Suprapubic skin (tissue), 4 donors: ENCODE measurements at places on chromosomes 7 and 10.

DNA sequence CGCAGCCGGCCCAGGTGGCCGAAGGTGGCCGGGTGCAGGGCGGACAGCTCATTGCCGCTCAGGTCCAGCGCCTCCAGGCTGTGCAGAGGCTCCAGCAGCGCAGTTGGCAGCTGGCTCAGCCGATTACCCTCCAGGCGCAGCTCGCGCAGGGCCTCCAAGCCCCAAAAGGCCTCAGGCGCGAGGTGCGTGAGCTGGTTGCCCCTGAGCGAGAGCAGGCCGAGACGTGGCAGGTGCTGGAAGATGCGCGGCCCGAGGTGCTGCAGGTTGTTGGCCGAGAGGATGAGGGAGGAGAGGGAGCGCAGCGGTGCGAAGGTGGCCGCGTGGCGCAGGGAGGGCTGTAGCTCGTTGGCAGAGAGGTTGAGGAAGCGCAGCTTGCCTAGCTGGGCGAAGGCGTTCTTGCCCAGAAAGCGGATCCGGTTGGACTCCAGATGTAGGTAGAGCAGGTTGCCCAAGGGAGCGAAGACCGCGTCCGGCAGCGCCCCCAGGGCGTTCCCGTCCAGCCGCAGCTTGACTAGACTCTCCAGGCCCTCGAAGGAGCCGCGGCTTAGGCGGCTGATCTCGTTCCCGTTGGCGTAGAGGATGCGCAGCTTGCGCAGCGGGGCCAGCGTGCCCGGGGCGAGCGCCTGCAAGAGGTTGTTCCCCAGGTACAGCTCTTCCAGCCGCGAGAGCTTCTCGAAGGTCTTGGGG is 923 bp downstream of the TRIL start:
- no peak for DNase-seq

GRCh38 chr7:106169821-106170610 is 57.9 kb upstream of the SYPL1 start:
- DNase-seq = no peak

GRCh38 chr10:71933651-71934050 is 30.5 kb upstream of the CHST3 start:
- no peak for DNase-seq

DNA sequence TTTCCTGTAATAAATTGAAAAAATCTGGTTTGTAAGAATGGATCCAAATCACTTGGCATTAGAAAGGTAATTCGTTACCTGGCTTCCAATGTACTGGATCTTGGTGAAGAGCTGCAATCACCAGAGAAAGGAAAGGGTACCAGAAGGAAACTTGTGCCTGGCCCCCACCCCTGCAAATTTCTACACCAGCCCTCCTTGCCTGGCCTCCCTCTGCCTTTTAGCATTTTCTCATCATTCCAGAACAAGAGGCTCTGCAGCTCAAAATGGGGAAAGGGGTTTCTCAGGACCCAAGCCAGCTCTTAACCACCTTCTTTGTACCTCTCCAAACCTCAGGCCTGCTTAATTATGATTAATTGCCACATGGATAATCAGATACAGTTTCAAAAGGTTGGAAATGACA is 612.8 kb upstream of the MGMT start:
- no peak for DNase-seq

DNA sequence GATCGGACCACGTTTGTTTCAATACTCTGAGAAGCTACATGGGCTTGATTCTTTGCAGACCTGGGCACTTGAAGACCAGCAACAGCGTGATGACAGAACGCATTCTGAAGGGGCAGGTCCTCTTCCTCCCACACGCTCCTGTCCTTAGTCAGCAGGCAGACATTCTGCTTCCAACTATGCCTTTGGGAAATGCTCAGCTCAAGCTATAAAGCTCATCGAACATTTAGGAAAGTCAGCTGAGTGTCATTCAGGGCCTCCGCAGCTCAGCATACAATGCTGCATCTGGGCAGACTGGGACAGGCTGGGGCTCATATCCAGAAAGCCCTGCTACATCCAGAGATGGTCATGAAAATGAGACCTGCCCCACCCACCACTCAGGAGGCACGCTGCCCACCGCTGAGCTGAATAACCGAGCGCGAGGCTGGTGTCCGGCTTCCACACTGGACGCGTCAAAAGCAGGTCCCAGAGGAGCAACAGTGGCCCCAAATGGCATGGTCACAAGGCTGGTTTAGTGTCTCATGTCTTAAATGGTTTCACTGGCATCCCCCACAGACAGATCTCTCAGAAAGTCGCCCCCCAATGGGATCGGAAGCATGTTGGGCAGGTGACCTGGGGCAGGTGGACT is 274.0 kb downstream of the DNAJB6 start:
- DNase-seq = no peak

DNA sequence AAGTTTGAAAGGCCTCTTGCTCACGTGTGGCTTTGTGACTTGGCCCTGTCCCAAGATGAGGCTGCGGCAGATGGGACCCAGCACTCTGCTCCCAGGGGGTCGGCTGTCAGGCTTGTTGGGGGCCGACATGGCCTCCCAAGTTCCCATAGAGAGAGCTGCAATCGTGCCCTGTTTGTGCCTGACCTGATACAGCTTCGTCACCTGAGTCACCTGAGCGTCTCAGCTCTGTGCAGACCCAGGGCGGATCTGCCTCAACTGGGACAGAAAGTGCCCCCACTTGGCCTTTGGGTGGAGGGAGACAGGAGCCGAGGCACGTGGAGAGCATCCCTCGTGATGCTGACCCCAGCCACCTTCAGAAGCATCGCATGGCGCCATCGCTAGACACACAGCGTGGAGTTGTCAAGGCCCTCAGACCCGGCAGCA is 21.7 kb downstream of the PAPOLB start:
- DNase-seq = peak; percentile 48

DNA sequence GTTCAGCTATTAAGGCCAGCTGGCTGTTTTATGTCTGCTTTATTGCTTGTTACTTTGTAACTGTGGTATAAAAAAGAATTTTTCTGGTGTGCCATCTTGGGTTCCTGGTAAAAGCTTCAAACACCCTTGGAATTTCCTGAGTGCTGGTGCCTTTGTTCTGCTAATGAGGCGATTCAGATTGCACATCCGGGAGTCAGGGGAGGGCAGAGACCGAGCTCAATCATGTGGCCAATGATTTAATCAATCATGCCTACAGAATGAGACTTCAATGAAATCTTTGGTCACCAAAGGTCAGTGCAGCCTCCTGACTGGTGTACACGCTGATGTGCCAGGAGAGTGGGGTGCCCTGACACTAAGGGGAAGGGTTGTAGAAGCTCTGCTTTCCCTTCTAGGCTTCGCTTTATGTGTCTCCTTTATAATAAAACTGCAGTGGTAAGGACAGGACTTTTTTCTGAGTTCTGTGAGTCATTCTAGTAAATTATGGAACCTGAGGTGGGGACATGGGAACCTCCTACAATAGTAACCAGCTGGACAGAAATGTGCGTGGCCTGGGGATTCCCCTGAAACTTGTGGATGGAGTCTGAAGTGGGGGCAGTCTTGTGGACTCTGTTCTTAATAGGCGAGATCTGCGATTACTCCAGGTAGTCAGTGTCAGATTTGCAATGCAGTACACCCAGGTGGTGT is 69.4 kb upstream of the OGDHL start:
- DNase-seq = no peak

GRCh38 chr7:44188480-44189225 is 586 bp downstream of the GCK start:
- peak; percentile 70 for DNase-seq

DNA sequence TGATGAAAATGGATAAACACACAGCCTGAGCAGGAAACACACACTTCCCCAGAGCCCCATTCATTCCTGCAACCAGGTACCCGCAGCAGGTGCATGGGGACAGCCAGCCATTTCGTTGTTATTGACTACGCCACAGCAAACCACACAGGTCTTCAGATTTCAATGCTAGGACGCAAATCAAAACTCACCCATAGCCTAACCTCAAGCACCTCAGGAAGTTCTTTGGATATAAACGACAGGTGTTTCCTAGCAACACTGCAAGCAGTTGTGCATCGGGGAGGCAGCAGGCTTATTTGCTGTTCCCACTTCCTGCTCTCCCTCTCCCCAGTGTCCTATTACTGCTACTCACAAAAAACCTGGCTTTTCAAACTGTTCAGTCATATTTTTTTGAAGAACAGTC is 176.5 kb upstream of the FRMD4A start:
- no peak for DNase-seq

- DNase-seq = no peak
Observed at GRCh38 chr7:36972140-36972518, 247.8 kb upstream of the AOAH start.

DNA sequence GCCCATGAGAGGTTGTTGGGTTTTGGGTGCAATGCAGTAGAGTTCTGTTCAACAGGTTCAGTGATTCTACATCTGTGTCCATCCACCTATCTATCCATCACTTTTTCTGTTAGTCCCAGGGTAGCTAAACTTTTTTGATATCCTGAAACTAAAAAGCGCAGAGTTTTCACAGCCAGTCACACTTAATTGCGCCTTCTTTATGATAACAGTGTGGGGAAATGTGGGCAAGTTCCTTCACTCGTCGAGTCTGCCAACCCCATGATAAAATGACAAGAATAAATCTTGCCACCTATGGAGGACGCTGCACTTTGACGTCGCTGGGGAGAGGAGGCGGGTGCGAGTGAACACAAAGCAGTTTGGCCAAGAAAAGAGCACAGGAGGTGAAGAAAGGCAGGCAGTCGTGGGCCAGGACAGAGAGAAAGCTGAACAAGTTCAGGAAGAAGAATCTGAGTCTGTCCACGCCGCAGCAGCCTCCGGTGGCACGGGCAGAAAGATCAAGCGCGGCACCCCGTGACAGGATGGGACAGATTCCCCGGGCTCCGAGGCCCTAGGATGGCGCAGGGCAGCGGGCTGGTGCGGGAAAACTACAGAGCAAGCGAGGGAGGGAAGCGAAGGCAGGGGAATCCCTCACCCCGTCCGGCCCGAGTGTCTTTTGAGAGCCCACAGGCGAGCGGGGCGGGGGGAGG is 9.2 kb downstream of the SP8 start:
- DNase-seq = no peak

- no peak for DNase-seq
Observed at GRCh38 chr10:76882796-76883195, 754.8 kb downstream of the KCNMA1 start.

GRCh38 chr7:17996442-17997223 is 31.0 kb downstream of the PRPS1L1 start:
- no peak for DNase-seq

DNA sequence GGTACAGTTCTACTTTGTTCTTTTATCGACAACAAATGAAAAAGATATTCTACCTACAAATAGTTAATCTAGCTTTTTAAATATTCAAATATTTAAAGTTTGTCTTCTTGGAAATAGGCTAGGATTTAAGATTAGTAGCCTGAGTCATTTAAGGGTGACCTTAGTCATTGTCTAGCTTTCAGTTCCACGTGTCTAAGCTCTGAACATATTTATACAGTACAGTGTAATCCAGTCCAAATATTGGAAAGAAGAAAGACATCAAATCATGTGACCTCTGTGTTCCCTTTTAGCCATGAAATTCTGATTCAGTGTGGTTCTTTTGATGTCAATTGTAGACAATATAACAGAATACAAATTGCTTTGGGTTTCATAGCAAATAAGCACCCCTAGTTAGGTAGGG is 121.1 kb downstream of the MALRD1 start:
- DNase-seq = no peak

DNA sequence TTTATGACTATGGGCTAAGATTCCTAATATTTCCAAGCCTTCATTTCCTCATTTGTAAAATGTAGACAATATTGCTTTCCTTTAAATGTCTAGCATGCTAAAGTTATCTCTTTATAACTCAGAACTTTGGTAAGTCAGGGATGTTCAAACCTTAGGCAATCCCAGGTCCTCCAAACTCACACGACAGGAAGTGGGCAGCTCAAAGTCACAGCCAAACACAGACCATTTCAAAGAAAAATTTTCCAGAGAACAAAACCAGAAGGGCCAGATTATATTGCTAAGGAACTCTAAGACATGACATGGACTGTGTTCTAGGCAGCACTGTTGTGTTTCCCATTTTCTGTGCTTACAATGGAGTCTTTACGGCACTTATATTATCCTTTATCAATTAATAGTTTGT is 87.8 kb upstream of the DYNC1I1 start:
- no peak for DNase-seq

GRCh38 chr7:1322240-1323110 is 89.8 kb downstream of the UNCX start:
- DNase-seq = no peak

DNA sequence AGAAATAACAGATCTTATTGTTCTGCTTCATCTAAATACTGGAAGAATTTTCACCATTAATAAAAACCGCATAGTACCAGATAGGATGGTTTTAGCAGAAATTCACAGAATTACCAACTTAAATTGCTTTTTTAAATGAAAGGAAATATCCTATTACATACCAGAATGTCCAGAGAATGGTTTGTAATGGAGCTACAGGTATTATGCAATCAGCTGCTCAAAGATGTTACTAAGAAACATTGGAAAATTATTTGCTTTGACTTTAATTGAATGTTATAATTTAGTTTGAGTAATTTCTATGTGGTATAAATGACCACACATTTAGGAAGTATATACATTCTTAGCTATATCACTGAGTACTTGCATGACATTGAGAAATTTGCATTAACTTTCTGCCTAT is 338.3 kb downstream of the ETV1 start:
- DNase-seq = no peak

- DNase-seq = no peak
Observed at GRCh38 chr10:49761201-49761788, 828 bp downstream of the OGDHL start.

- no peak for DNase-seq
Observed at GRCh38 chr10:110067960-110068770, 60.4 kb downstream of the ADD3 start.

DNA sequence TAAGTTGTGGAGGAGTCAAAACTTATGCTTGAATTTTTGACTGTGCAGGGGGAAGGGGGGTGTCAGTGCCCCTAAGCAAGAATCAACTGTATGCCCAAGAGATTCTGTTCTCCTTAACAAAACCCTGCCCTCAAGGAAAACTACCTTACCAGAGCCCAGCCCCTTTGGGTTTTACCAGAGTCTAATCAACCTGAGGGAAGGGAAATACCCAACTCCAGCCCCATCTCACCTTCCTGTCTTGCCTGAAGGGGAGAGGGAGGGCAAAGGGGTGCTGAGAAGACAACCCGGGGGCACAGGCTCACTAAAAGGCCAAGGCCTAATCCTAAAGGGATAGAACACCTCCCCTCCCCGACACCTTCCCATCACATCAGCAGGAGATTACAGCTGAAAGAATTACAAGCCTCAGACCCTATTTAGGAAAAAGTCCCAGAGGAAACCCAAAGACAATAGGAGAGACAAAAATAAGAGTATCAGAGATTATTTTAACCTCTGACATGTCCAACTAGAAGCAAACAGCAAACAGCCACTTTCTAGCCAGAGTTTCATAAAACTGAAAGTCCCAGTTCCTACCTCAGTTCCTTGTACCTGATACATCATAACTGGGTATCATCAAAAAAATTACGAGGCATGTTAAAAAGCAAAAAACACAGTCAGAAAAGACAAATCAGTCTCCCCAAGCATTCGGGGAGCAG is 26.8 kb upstream of the C7orf33 start:
- no peak for DNase-seq
